Stimulated activated naive CD8-positive, alpha-beta T cell treated with anti-CD3 and anti-CD28 coated beads, Interleukin-15, Interleukin-2, amounts not matched to agents 100 U/mL and 50 U/mL, for 24 hours (primary cell): ENCODE measurements at places on chromosomes 2 and 18.

GRCh38 chr2:151691631-151692030 is 42.6 kb downstream of the NEB start:
- DNase-seq = no peak

- DNase-seq = no peak
Observed at GRCh38 chr18:60082790-60083189, 183.0 kb downstream of the PMAIP1 start.

DNA sequence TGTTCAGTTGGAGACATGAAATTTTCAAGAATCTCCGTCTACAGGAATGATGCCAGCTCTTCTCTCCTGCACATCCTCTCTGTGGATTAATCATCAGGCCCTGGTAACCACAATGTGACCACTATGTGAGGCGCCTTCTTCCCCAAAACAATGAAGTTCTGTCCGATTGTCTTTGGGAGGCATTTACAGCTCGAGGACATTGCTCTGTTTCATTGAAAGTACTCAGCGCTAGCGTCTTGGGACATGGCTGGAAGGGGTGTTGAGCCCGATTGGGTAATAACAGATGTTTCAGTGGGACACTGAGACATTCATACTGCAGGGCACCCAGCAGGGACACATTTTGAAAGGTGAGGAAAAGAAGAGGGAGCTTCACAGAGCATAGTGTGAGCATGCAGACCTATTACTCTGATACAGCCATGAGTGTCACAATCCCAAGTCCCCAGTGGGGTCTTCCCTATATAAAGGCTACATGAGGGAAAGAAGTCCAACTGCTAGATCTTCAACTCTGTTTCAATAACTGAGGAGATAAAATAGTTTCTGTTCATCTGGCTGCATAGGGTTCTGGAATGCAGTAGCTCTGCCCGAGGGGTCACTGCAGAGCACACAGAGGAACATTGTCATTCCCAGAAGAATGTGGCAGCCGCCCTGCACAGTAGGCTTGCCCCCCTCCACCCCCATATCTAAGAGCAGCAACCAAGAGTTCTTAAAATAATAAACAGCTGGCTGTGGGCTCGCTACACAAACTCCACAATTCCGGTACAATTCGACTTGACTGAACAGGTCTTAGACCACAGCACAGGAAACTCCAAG is 237.3 kb downstream of the OSR1 start:
- no peak for DNase-seq

GRCh38 chr18:63236921-63237846 is 82.4 kb downstream of the BCL2 start:
- DNase-seq = no peak

- DNase-seq = no peak
Observed at GRCh38 chr2:210606001-210606400, 49.6 kb downstream of the CPS1 start.

DNA sequence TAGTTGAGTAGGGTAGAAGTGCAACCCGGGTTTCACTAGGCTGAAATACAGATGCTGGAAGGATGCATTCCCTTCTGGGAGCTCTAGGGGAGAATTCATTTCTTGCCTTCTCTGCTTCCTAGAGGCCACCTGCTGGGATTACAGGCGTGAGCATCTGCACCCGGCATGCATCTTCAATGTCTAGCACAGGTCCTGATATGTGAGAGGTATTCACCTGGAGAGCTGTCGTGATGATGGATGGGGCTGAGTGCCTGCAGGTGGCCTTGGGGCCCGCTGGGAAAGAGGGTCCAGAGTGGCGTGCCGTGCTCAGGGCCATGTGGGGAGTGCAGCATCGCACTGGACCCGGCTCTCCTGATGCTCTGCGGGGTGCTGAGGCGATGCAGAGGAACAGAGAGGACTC is 6.6 kb upstream of the NTSR2 start:
- no peak for DNase-seq

GRCh38 chr2:229530434-229530833 is 183.9 kb downstream of the DNER start:
- DNase-seq = no peak

DNA sequence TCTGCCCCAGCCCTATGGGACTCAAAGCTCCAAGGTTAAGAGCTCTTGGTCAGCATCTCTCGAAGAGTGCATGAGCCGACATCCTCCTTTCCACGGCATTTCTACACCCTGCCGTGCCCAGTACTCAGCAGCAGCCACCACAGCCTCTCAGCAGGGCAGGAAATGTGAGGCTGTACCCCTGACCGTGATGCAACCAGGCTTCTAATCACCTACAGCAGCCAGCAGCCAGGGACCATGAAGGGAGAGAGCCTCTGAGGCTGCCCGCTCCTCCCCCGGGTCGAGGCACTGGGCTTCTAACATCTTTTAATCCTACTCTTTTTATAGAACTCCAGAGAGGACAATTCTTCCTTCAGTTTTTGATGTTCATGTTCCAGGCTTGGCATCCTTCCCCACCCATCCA is 6.5 kb downstream of the CYS1 start:
- no peak for DNase-seq

- DNase-seq = no peak
Observed at GRCh38 chr2:6771634-6772611, 93.8 kb downstream of the CMPK2 start.

DNA sequence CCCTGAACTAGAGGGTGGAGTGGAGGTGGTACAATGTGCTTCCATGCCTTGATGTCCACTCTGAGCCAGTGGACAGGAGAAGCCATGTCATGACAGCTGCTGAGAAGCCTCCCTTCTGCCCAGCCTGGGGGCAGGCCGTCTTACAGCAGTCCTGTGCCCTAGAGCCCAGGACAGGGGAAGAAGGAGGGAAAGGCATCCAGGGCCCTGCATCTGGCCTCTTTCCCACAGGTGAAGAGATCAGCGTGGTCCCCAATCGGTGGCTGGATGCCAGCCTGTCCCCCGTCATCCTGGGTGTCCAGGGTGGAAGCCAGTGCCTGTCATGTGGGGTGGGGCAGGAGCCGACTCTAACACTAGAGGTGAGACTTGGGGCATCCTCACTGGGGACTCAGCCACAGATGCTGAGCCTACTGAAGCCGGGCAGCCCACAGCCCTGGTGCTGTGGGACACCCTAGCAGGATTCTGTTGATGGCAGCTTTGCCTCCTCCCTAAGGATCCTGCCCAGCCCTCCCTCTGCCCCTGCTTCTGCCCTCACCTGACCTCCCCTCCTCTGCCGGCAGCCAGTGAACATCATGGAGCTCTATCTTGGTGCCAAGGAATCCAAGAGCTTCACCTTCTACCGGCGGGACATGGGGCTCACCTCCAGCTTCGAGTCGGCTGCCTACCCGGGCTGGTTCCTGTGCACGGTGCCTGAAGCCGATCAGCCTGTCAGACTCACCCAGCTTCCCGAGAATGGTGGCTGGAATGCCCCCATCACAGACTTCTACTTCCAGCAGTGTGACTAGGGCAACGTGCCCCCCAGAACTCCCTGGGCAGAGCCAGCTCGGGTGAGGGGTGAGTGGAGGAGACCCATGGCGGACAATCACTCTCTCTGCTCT is 3.1 kb downstream of the IL36RN start:
- no peak for DNase-seq

GRCh38 chr2:134235510-134236144 is 18.2 kb upstream of the MGAT5 start:
- no peak for DNase-seq

DNA sequence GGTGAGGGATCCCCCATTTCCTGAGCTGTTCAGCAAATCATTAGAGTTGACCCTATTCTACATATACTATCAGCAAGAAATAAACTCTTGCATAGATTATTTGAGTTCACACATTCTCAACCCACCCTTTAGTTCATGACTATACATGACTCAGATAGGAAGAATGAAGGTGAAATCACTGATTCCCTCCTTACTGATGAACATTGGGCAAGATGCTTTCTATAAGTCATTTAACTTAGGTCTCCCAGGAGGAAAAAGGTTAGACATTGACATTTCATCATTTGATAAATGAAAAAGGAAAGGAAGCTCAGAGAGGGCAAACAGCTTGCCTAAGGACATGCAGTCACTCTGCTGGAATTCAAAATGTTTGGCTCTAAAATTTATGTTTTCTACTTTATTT is 408.0 kb downstream of the TMEM182 start:
- DNase-seq = no peak

DNA sequence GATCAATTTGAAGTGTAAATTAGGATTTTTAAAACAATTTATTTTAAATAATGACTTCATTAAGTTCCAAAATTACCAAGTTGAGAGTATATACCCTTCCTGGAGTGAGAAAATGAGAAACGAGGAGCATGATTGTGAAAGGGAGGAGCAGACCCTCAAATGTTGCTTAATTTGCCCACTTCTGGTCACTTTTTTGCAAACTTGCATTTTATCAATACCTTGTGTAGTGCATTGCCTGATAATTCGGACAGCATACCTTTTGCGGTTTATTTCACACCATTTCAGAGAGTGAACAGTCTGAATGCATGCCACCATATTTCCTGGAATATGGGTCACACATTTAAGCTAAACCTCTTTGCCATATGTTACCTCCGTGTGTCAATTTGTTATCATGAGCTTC is 669.7 kb downstream of the RNF144A start:
- DNase-seq = no peak

DNA sequence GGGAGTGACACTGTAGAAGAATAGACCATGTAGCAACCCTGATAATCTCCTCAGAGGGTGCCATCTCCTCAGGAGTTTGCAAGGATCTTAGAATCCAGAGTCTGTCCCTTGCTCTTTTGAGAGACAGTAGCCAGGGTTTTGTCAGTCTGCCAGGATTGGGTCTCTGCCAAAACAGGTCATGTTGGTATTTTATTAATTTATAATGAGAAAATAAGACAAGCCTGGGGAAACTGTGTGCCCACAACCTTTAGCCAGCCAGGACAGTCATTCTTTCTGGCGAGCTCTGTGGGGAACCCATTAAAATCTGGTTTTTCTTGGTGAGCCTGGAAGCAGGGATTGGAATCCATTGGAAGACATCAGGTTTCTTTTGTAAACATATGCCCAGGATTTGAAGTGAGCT is 78.6 kb downstream of the PTPRM start:
- DNase-seq = no peak

GRCh38 chr2:165634855-165635254 is 159.2 kb downstream of the GALNT3 start:
- DNase-seq = no peak

GRCh38 chr18:11663439-11664029 is 25.5 kb upstream of the GNAL start:
- no peak for DNase-seq

- DNase-seq = no peak
Observed at GRCh38 chr2:197229509-197230443, 80.8 kb downstream of the ANKRD44 start.
